Fibroblast of mammary gland (primary cell): ENCODE measurements at places on chromosomes 6 and 20.

- no peak for DNase-seq
Measured at GRCh38 chr6:73460056-73460455, 1.5 kb upstream of the MTO1 start.

DNA sequence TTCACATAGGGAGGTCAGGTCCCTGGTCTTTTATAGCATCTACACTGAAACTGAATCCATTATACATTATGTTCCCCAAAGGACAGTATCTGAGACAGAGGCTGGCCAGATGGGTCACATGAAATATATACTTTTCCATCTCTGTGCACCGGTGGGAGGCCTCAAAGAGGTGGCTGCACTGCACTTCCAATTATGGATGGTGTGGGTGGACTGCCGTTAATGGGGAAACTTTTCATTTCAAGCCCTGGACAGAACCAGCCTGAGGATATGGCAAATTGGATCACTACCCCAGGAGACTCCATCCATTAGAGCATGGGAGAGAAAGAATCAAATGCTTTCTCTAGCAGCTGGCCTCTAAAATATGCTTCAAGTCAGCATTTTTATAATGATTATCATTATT lies 280.5 kb upstream of the OPRM1 start:
- DNase-seq = no peak

GRCh38 chr20:43442282-43442880 lies 15.3 kb upstream of the SRSF6 start:
- DNase-seq = peak; percentile 31

DNA sequence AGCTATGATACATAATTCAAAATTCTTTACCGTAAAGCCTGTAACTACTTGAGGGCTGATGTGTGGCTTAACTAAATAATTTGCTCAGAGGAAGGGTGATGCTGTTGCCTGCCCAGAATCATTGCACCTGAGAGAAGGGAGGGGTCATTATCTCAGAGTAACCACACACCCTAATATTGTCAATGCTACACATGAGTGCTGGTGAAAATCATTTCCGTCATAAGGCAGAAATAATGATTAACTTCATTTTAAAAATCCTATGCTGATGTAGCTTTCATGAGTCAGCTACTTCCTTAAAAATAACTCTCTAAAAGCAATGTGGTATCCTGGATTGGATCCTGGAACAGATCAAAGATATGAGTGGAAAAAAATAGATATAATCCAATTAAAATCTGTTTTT lies 146.4 kb upstream of the FAM83B start:
- no peak for DNase-seq

- DNase-seq = no peak
Measured at GRCh38 chr20:19070681-19071445, 141.6 kb upstream of the SLC24A3 start.

DNA sequence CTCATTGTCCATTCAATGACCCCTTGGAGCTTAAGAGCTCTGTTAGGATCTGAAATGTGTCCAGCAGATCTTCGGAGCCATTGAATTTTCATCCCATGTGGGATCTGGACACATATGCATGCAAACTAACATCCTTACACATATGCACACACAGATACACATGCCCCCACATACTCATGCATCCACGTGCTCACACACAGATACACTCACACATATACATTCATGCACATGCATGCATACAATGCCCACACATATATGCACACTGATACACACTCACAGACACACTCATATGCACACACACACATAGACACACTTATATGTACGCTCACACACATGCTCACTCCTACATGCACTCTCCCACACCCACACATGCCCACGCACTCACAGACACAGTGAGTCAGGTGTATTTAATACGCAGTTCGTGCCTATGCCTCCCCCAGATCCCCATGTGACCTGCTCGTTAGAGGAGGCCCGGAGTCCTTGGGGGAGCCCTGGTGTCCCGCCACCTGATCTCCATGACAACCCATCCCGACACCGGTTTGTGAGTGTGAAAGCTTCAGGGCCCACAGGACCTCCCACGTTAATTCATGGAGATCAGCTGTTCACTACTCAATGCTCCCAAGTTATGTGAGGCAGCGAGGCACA lies 121.9 kb upstream of the SULF2 start:
- no peak for DNase-seq

- peak; percentile 8 for DNase-seq
Measured at GRCh38 chr6:10510592-10511367, 10.4 kb upstream of the GCNT2 start.

DNA sequence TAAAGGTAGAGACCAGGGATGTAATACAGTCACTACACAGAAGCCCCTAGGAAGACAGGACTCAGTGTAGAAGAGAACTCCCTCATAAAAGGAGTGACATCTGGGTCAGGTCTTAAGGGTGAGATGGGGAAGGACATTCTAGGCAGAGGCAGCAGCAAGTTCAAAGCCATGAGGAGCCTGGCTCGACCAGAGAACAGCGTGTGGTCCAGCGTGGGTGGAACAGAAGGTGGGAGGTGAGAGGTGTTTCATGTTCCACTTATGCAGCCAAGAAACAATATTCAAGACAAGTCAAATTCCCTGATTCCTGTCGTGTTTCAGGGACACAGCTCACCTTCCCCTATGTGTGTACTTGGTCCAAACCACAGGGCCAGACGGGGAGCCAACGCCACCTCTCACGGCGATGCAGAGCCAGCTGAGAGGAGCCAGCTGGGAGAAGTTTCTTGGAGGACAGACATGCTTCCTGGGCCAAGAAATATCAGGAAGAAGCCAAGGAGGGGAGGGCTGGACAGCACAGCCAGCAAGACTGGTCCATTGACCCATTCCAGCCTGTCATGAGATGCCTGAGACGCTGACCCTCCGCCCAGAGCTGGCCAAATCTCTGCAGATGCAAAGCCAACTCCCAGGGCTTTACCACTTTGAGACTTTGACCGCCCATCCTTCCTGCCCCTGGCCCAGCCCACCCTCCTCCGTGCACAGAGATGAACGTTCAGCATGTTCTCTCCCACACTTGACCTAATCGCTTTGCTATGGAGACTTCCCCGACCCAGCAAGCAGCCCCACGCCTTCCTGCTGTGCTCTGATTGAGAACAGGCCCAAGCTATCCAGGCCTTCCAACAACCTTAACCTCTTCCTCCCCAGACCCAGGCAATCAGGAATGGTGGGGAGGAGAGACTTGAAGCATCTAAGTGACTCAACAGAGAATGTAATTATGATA lies 113.8 kb downstream of the PRND start:
- DNase-seq = peak; percentile 35

DNA sequence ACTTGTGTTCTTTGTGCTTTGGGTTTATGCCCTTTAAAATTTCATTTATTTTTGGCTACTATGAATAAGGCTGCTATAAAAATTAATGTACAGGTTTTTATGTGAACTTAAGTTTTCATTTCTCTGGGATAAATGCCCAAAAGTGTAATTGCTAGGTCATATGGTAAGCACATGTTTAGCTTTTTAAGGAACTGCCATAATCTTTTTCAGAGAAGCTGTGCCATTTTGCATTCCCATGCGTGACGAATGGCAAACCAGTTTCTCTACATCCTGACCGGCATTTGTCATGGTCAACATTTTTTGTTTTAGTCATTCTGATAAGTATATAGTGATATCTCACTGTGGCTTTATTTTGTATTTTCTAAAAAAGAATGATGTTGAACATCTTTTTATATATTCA lies 236.0 kb upstream of the SGK1 start:
- DNase-seq = peak; percentile 76

- peak; percentile 1 for DNase-seq
Measured at GRCh38 chr6:49787176-49787575, at the start of gene PGK2. TSS of gene PGK2 (minus strand) at chr6:49787285. CDS start at chr6:49787187, 98 bp downstream.

DNA sequence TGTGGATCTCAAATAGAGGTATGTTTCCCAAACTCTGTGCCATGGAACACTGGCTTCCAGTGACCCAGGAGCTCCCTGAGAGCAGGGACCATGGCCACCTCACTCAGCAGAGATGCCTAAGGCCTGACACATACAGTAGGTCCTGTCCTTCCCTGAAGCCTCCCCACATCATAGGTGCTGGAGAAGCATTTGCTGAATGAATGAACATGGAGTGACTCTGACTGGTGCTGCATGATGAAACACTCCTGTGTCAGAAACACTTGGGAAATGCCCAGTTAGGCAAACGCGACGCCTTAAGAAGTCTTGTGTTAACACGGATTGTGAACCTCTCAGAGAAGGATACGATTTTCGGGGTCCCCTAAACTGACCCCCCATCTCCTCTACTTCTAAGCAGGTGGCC lies 14.3 kb downstream of the SLA2 start:
- DNase-seq = no peak

DNA sequence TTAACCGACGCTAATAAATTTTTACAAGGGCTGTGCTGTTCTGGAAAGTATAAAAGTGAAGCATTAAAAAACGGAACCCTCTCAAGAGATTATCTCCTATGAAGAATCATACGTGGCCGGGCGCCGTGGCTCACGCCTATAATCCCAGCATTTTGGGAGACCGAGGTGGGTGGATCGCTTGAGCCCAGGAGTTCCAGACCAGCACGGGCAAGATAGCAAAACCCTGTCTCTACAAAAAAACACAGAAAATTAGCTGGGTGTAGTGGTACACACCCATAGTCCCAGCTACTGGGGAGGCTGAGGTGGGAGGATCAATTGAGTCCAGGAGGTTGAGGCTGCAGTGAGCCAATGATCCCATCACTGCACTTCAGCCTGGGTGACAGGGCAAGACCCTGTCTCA lies 83.4 kb downstream of the GMPR start:
- DNase-seq = no peak

- no peak for DNase-seq
Measured at GRCh38 chr20:8583566-8584043, 451.5 kb downstream of the PLCB1 start.

DNA sequence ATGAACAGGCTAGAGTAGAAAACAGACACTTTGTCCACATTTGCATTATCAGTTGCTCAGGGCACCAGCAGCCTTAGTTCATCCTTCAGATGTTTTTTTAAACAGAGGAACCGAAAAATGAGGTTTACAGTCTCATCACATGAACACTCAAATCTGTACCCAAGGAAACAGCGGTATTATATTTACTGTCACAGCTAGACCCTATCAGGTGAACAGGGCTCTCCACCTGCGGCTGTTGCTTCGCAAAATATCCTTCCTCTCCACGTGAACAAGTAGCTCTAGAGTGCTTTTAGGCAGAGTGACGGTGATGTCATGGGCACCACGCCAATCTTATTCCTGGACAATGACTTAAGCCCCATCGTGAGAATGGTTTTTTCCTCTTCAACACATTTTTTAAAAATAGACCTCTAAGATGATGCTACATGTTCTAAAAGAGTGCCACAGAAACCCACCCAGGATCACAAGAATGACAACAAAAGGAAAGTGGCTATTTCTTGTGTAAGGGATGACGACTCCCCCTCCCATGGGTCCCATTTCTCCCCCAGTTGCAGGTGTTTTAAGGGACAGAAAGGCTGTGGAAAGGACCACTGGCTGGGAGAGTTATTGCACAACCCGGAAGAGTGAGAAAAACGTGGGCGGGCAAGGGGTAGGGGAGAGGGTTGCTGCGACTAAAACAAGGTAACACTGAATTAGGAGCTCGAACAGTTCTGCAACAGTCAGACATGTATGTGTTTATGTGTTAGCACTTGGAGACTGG lies 77.7 kb downstream of the EFHC1 start:
- peak; percentile 76 for DNase-seq

DNA sequence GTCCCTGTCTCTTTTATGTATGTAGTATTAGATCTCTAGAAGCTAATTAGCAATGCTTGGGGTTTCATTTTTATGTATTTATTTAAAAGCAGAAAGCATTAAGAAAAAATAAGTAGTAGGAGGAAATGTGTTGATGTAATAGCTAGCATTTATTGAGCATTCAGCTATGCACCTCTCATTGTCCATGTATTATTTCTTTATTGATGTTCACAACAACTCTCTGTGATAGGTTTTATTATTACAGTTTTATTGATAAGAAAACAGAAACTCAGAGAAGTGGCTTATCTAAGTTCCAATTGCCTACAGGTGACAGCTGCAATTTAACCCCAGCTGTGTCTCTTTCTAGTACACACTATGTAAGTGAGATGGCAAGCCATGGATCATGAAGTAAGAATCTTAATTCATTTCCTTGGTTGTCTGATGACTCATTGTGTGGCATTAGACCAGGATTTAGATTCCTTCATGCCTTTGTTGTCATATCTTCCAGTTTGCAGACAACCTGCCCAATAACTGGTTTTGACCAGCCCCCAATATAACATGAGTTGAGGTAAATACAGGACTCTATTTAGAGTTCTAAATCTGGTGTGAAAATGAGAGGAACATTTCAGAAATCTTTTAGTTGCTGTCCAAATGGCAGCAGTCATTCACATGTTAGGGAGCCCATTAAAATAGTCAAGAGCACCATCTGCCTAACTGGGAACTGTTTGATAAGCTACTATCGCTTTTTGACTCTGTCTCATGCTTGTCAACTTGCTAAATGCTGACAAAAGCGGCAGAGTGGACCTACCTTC lies 170.8 kb upstream of the PHACTR1 start:
- peak; percentile 43 for DNase-seq

- DNase-seq = peak; percentile 89
Measured at GRCh38 chr20:34874094-34874654, 1.5 kb upstream of the GGT7 start.
